Transverse colon (tissue), 4 donors: ENCODE measurements at places on chromosomes 2 and 18. TPM values are rescaled to one million over a fixed set of nuclear protein-coding genes. Genes with fewer than 3 reads are reported as not detected.

GRCh38 chr18:51563396-51563795, 365.9 kb upstream of the MEX3C start:
- no peak for DNase-seq

- DNase-seq = no peak
These were observed 702.2 kb downstream of the ERBB4 start for GRCh38 chr2:211836409-211836808.

- DNase-seq = no peak
These were observed 61.0 kb downstream of the MBD2 start for GRCh38 chr18:54163453-54163852.

DNA sequence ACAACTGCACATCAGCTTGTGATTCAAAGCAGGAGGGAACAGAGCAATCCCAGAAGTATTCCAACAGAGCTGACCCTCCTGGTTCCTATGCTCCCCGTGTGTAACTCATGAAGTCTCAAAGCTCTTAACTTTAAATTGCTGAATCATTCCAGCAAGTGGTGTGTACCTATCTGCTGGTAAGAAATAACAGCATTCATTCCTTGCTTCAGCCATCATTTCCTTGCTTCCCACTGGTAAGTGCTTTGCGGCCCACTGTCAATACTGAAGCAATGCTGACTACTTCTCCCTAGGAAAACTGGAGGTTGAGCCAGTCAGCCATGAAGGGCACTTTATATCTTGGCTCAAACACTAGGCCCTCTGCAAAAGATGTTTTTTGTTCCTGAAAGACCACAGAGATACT, 222.4 kb downstream of the EXOC6B start:
- DNase-seq = no peak

DNA sequence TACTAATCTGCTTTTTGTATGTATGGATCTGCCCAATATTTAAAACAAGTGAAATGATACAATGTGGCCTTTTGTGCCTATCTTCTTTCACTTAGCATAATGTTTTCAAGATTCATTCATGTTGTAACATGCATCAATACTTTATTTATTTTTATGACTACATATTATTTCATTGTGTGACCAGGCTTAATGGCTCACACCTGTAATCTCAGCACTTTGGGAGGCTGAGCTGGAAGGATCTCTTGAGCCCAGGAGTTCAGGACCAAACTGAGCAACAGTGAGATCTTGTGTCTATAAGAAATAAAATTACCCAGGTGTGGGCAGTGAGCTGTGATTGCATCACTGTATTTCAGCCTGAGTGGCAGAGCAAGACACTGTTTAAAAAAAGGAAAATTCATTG, 33.2 kb downstream of the SPOPL start:
- no peak for DNase-seq

- DNase-seq = no peak
These were observed 90.3 kb upstream of the TMEM17 start for GRCh38 chr2:62596061-62596921.

DNA sequence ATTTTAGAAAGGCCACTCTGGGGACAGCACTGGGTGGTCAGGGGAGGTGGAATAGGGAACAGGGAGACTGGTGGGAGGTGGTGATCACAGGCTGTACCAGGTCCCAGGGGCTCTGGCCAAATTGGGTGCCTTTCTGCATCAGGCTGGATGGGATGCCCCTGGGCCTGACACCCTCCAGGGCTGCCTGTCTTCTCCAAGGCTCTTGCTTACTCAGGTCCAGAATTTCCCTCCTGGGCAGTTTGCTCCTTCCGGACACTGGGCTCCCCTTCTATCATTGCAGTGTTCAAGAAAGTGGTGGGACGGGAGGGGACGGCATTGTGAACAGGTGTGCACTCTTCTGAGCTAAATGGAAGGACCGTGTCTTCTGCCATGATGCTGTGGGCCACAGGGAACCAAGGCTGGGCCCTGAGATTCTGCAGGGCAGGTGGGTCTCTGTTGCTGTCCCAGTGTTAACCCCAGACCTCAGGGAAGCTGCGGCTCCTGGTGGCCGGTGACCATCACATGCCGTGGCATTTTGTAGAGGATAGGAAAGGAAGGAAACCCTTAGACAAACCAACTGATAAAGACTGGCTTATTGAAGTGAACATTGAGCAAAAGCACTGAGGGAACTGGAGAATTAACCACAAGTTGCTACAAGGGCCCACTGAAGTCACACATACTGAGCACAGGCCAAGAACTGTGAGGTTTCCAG, 93.7 kb upstream of the HS6ST1 start:
- no peak for DNase-seq

- DNase-seq = no peak
These were observed 84.2 kb downstream of the DTNA start for GRCh38 chr18:34794348-34794747.

GRCh38 chr2:191637182-191638078, 40.5 kb upstream of the NABP1 start:
- no peak for DNase-seq

GRCh38 chr2:74205596-74205995, 7.2 kb downstream of the MTHFD2 start:
- DNase-seq = peak; percentile 80

DNA sequence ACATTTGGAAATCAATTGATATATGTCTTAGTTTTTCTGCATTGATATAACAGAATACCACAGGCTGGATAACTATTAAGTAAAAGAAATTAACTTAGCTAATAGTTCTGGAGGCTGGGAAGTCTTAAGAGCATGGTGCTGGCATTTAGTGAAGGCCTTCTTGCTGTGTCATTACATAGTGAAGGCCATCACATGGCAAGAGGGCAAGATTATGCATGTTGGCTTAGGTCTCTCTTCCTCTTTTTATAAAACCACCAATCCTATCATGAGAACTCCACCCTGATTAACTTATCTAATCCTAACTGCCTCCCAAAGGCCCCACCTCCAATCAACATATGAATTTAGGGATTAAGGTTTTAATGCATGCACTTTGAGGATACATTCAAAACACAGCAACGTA, 225.5 kb upstream of the VRK2 start:
- DNase-seq = no peak

- no peak for DNase-seq
These were observed 26.2 kb downstream of the ADI1 start for GRCh38 chr2:3492951-3493614.

DNA sequence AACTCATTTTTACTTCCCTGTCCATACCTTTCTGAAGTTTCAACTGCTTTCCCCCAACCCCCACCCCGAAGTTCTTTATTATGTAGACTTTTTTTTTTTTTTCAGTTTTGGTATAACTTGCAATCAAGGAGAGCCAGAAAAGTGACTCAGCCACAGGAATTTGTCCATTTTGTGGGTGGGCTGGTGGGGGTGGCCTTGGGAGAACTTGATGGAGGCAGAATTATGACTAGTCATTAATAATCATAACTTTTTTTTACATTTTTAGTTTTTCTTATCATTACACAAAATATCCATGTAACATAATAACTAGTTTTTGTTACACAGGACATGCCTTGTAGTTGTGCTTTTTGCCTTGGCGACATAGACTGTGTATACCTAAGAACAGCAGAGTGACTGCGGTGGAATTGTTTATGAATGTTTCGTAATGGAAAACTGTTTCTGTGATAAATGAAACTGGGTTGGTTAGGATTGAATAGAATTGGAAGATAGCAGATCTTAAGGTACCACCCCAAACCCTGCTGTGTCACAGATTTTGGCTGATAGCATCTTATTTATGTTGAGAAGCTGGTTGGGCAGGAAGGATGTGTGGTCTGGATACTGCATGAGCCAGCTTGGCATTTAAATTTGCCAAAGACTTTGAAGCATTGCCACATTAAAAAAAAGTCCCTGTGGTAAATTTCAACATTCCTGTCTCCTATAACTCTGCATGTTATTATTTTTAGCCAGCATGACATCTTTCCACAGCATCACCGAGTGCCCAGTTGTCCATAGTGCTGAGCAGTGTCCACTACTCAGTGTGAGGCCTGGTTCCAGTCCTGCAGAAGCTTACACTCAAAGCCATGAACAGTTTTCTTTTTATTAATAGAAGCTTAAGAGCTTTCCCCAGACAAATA, 30.7 kb downstream of the LYPD6B start:
- DNase-seq = no peak

DNA sequence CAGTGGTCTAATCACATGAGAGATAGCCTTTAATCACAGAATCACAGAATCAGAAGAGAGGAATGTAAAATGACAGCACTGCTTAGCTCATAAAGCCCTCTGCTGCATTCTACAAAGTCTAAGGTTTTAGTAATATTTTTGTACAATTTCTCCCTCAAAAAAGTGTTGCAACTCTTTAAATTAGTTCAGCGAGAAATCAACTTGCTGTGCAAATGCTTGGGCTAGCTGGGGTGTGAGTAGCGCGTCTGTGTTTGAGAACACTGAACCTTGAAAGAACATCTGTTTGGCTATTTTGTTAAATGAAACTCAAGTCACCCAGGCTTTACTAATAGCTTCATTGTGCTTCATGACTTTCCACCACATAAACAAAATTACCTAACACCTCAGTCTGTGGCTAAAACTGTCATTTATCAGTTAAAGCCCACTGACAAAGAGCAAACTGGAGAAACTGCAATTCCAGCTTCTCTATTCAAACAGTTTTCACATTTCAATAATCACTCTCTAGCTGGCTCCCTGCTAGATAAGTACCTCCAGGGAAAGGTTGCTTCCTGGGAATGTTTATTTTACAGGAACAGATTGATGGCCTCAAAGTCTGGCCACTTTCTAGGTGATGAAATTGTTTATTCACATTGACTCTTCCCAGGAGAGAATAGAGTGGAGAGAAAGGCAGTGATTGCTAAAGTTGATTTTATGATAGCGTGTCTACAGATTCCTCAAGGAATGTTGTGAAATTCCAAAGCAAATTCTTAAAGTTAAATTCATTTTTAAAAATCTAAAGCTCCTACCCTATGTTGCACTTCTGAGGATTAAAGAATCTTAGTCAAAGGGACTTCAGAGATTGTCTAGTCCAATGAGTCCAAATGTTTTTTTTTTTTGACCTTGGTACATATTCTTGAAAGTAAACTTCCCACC, 36.0 kb upstream of the STAT1 start:
- no peak for DNase-seq

DNA sequence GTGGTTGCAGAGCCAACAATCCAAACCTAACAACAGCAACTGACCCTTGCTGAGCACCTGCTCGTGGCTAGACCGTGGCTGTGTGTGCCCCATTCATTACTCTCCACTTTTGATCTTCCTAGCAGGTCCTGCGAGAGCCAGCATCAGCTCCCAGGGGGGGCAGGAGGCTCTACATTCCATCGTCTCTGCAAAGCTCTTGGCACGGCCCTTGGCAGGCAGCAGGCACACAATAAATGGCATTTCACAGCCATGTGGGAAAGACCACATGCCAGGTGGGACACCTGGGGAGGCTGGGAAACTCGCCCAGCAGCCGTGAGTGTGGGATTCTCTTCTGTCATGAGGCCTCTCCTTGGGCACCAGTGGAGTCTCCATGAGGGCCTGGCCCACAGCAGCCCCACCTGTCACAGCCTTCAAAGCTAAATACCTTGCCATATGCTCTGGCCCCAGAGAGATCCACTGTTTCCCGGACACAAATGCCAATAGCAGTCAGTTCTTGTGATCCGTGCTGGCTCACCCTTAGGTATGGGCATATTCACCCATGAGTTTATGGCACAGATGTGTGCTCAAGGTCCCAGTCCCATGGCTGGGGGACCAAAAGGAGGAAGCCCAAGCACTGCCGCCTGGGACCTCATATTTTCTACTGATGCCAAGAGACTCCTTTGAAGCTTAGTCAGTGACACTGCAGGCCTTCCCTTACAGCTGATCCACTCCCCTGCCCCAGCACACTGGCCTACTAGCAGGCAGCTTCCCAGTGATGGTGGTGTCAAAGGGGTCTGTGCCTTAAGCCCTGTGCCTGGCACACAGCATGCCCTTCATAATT, 6.8 kb upstream of the TEX51 start:
- DNase-seq = no peak

The MFSD2B gene
- total RNA-seq = not detected

The RNF152 gene
- total RNA-seq = 221 TPM

The SERPINB13 gene
- not detected for total RNA-seq
